ENCODE measurements at places on chromosomes 5 and 9.

DNA sequence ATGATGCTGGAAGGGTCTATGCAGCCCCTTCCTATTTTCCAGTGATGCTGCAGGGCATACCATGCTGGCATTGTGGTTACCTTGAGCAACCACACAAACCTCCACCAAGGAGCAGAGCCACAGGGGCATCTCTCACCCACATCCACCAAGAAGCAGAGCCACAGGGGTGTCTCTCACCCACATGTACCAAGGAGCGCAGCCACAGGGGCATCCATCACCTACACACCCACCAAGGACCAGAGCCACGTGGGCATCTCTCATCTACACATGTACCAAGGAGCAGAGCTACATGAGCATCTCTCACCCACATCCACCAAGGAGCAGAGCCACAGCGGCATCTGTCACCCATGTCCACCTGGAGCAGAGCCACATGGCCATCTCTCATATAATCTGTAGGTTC, 8.8 kb upstream of the GM2A start:
- DNase-seq: no peak

- DNase-seq: no peak
Measured at GRCh38 chr9:26811106-26811505, 81.5 kb downstream of the CAAP1 start.

GRCh38 chr9:110623462-110624025, 44.0 kb upstream of the SVEP1 start:
- no peak for DNase-seq

- DNase-seq: no peak
Measured at GRCh38 chr9:123637606-123637944, 281.6 kb downstream of the CRB2 start.

- no peak for DNase-seq
Measured at GRCh38 chr9:95226921-95227320, 90.6 kb downstream of the FANCC start.

DNA sequence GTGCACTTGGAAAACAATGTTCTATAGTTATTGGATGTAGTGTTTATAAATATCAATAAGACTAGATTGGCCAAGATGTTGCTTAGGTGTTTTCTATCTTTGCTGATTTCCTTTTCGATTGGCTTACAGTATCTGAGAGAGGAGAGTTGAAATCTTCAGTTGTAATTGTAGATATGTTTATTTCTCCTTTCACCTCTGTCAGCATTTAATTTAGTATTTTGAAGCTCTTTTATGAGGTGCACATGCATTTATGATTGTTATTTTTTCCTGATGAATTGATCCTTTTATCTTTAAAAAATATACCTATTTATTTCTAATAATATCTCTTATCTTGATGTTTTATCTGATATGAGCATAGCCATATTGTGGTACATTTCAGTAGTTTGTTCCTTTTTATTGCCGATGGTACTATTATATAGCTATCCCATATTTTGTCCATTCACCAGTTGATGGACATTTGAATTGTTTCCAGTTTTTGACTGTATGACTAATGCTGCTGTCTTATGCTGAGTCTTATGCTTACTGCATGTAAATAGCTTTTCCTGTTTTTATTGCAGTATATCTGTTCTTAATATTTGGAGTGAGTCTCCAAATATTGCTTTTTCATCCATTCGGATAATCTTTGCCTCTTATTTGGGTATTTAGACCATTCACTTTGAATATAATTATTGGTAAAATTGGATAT, 34.7 kb downstream of the ERCC6L2 start:
- no peak for DNase-seq

- no peak for DNase-seq
Measured at GRCh38 chr9:34386656-34387055, 10.0 kb upstream of the MYORG start.

- DNase-seq: no peak
Measured at GRCh38 chr9:6969805-6970204, 212.0 kb downstream of the KDM4C start.

DNA sequence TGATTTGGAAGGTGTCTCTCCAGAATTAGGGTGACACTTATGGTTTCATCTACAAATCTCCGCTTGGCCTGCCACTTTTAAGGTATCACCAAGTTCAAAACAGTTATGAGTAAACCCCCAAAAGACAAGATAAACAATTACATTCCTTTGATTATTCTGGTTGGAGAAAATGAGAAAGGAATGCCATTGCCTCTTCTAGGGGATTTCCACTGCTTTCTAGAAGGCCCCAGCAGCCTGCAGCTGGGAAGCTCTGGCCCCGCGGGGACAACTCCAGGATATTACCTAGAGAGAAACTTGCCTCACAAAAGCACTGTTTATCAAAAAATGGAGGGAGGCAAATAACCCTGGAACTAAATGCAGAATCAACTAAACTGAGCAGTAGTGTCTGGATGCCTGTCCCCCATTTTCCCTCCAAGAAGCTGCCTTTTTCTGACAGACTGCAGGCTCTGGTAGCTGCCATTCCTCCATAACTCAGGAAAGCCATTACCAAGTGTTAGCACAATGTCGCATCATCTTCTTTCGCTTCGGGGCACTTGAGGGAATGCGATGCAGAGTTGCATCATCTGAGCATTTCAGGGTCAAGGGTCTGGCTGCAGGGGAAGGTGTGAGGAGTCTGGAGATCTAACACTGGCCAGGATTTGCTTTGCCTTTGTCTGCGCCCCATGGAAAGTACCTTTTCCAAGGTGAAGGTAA, 71.5 kb upstream of the PLPP6 start:
- DNase-seq: no peak

DNA sequence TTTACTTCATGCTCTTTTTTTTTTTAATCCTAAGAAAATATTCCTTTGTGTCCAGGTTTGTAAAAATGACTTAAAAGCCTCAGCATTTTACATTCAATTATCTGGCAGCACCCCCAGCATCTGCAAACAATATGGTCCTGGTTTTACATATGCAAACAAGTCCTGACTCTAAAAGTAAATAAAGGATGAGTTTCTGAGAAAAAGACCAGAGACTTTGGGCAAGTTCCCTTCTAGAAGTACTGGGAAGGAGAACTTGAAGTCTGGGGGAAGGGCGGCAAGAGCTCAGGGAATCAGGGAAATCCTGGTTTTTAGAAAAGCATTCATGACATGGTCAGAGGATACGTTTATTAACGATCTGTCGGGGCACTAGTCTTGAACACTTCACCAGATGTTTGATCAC, 25.8 kb downstream of the COL23A1 start:
- no peak for DNase-seq

GRCh38 chr5:69000216-69000919, 93.4 kb upstream of the SLC30A5 start:
- no peak for DNase-seq

DNA sequence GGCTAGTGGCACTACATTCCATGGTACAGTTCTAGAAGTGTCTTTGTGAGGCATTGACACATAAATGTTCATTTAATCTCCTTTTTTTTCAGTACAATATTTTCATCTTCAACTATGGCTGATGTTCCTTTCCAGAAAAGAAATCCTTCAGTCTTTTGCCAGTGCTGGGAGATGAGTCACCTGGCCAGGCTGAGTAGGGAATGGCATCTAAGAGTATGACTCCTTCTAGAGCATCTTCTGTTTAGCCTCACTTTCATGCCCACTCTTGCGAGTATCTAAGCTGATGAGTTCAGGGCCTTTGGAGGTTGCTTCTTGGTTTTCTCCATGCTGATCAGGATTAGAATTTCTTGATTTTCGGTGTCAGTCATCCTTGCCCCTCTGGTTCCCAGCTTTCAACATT, 124.4 kb downstream of the SLC28A3 start:
- no peak for DNase-seq

GRCh38 chr9:36818965-36819870, 214.8 kb downstream of the PAX5 start:
- no peak for DNase-seq

GRCh38 chr5:53243403-53243802, 133.8 kb upstream of the MOCS2 start:
- DNase-seq: no peak

- no peak for DNase-seq
Measured at GRCh38 chr9:131008563-131008908, 438 bp upstream of the LAMC3 start.

- DNase-seq: no peak
Measured at GRCh38 chr5:14110196-14110595, 32.9 kb upstream of the TRIO start.

- DNase-seq: no peak
Measured at GRCh38 chr5:91058575-91058974, 324.5 kb downstream of the ARRDC3 start.

- DNase-seq: no peak
Measured at GRCh38 chr9:21906881-21907280, 87.3 kb downstream of the CDKN2A start.

DNA sequence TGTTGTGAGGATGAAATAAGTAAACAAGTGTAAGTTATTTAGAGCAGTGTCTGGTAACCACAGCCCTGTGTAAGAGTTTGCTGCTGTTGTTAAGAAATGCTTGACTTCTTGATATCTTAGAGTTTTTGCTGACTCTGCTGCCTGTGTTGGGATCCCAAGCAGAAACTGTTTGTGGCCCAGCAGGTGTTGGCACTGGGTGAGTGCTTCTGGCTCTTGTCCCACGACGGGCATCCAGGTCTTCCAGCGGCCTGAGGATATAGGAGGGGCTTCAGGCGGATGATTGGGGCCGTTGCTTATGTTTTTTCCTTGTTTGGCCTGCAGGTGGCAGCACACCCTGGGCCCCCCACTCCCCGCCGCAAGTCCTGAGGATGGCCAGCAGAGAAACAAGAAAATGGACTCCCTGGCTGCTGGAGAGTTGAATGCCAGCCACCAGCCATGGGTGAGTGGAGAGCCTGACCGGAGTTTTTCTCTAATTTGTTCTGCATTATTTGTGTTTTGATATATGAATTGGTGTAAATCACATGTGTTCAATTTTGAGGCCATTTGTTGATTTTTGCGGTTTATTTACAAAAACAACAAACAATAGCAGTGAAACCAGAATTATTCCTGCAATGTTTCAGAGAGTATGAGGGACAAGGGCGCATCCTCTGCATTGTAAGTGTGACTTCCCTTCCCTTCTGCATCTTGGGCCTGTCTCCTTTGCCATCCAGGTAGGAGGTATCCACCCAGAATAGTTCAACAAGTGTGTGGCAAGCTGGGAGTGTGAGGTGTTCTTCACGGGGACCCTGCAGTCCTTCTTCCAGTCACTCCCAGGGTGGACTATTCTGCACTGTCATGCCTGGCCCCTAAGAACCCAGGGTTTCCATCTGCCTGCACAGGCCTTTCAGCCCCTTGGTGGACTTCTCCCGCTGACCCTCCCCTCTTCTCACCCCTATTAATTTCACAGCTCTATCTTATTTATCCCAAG, 50.3 kb downstream of the SLC22A5 start:
- DNase-seq: peak; percentile 72

DNA sequence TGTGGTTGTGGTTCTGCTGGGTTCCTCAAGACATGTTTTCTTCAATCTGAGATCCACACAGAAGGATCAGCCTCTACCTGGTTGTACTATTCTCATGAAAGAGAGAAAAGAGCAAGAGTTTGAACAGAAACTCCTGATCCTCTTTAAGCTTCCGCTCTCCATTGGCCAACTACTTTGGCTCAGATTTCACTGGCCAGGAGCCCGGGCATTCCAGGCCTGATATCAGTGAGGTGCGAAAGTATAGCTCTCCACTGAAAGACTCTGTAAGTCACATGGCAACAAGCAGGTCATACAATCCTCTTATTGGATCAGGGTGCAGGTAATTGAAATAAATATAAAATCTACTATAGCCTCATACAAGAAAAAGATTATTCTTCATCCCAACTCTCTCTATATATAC, 920.5 kb downstream of the TLE4 start:
- DNase-seq: no peak

- DNase-seq: no peak
Measured at GRCh38 chr9:122320413-122320881, 50.4 kb upstream of the PTGS1 start.

Measured in breast epithelium (tissue), 4 donors.